ENCODE measurements at places on chromosomes 4 and X.

- DNase-seq, result no peak
Observed at GRCh38 chrX:17081511-17081910, 135.1 kb downstream of the REPS2 start.

GRCh38 chrX:70549429-70549828 is 104.8 kb downstream of the DLG3 start:
- no peak for DNase-seq

DNA sequence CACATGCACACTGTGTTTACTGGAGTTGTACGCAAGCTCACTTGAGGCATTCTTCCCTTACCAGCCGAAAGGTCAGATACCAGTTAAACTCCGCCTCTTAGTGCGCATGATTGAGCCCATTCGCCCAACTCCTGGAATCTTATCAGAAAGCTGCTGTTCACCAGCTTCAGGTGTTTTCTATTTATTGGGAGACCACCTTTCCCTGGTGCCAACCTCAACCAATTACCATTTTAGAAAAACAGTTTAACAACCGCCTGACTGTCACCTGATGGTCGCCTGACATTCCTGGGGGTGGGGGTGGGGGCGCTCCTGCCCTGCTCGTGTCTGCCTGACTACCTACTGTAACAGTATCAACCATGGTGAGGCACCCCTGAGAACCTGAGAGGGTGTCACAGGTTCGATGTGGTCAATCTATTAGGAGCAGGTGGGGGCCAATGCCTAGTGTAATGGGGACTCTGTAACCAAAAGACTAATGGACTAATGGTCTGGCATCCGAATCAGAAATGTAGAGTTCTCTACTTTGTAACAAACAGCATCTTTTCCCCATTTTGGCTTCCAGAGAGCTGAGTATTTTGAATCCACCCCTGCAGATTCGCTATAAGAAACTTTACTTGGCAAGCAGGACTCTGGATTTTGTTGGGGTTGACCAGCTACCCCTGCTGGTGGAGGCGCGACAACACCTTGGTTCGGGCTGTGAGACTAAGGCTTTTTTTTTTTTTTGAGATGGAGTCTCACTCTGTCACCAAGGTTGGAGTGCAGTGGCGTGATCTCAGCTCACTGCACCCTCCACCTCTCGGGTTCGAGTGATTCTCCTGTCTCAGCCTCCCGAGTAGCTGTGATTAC is 58.2 kb upstream of the ZNF157 start:
- no peak for DNase-seq

- no peak for DNase-seq
Observed at GRCh38 chr4:107888237-107888636, 43.1 kb upstream of the CYP2U1 start.

All from C1 segment of cervical spinal cord (tissue), 14 donors.